ENCODE measurements at places on chromosomes 13 and 19.

DNA sequence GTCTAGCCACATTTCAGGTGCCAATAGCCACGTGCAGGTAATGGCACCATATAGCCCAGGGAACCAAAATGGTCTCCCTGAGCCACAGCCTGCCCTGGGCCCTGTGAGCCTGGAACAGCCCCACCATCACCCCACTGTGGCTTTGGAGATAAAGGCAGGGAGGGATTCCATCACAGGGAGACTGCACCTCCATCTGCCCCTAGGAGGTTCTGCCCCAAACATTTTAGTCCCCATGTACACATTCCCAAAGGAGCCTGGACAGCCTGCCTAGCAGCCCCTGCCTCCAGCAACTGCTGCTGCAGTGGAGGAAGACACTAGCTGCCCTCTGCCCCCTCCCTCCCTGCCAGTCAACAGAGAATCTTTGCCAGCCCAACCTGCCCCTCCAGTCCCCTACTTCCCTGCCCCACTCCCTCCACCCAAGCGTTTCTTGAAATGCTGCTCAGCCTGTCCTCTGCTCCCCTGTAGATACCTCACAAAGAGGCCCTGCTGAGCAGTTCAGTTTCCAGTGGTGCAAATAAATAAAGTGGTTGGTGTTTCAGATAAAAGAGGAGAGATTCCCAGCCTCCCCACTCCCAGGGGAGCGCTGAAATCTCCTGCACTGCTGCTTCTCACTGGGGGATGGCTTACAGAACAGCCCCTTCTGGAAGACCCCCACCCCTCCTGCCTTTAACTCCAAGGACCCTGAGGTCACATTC is 921.8 kb downstream of the UQCRFS1 start:
- H3K27me3 ChIP-seq: no peaks in the 10 kb centered on the region
- H3K4me3 ChIP-seq: no peak overlapping the region
- H3K36me3 ChIP-seq: no peaks in the 10 kb centered on the region
- DNase-seq: peak; percentile 41
- H3K4me1 ChIP-seq: peaks cover 6% of the 10 kb centered on the region

- no peak overlapping the region for H3K27ac ChIP-seq
- no peak for DNase-seq
- H3K4me3 ChIP-seq: no peak overlapping the region
- H3K4me1 ChIP-seq: no peaks in the 10 kb centered on the region
- no peaks in the 10 kb centered on the region for H3K27me3 ChIP-seq
Measured at GRCh38 chr13:84962849-84963248, 836.4 kb downstream of the SLITRK6 start.

- no peak overlapping the region for H3K27ac ChIP-seq
- DNase-seq: no peak
- H3K4me1 ChIP-seq: no peaks in the 10 kb centered on the region
- H3K4me3 ChIP-seq: no peak overlapping the region
- H3K36me3 ChIP-seq: no peaks in the 10 kb centered on the region
- no peaks in the 10 kb centered on the region for H3K27me3 ChIP-seq
Measured at GRCh38 chr13:109874484-109875454, 88.4 kb upstream of the IRS2 start.

GRCh38 chr13:20291675-20292074 is 59.6 kb upstream of the GJB6 start:
- H3K27me3 ChIP-seq: no peaks in the 10 kb centered on the region
- no peaks in the 10 kb centered on the region for H3K4me1 ChIP-seq
- H3K36me3 ChIP-seq: no peaks in the 10 kb centered on the region

DNA sequence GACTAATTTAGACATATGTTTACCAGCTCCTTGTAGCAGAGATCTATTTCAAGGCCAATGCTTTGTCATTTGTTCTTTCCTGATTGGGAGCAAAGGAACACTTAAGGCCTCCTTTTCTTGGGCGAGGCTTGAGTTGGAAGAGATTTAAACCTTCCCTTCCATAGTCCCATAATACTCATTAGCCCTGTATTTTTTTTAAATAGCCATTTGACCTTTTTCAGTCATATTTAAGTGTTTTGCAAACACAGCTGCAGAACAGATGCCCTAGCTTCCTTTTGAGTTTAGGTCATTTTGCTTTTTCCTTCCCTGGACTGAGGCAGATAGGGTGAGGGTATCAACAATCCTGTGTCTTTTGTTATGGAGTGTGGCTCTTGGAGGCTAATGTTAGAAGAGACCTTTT is 198.3 kb downstream of the NBEA start:
- no peaks in the 10 kb centered on the region for H3K36me3 ChIP-seq
- no peaks in the 10 kb centered on the region for H3K27me3 ChIP-seq
- DNase-seq: no peak
- no peak overlapping the region for H3K4me3 ChIP-seq

- no peak for DNase-seq
- H3K4me3 ChIP-seq: no peak overlapping the region
- H3K27ac ChIP-seq: no peak overlapping the region
Measured at GRCh38 chr19:441213-441836, 19.5 kb downstream of the SHC2 start.

- DNase-seq: no peak
- no peak overlapping the region for H3K4me3 ChIP-seq
- no peaks in the 10 kb centered on the region for H3K4me1 ChIP-seq
- no peak overlapping the region for H3K27ac ChIP-seq
Measured at GRCh38 chr19:24048261-24048660, 38.7 kb upstream of the ZNF254 start.

DNA sequence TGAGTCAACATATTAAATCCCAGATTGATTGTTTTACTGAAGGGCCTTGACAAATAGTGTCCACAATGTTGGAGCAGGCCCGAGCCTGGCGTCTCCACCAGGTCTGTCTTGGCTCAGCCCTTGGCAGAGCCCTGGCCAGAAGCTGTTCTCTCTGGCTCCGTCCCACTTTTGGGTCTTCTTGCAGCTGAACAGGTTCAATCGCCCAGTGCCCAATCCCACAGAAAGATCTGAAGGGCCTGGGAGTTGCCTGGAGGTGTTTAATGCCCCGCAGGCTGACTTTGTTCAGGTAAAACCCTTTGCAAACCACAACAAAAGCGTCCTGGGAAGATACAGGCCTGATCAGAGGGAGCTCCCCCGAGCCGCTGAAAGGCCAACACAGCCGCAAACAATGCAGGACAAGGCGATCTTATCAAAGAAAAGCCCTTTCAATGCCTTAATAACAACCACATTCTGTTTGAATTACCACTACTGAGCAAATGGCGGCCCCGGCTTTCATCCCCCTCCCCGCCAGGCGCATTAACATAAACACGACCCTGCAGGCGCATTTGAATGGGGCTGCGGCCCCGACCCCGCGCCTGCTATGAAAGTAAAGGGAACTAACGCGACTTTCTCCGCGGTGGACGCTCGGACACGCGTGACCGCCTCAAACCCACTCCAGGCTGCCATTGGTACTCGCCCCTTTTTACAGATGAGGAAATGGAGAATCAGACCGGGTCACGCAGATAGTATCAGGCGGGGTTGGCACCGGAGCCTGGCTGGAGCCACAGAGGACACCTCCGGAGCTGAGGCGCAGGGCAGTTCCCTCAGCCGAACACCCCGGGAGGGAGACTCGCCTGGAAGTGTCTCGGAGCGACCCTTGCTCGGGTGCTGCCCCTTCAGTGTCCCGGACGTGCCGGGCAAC is 3.1 kb downstream of the CDX2 start:
- no peaks in the 10 kb centered on the region for H3K36me3 ChIP-seq
- no peak overlapping the region for H3K27ac ChIP-seq

DNA sequence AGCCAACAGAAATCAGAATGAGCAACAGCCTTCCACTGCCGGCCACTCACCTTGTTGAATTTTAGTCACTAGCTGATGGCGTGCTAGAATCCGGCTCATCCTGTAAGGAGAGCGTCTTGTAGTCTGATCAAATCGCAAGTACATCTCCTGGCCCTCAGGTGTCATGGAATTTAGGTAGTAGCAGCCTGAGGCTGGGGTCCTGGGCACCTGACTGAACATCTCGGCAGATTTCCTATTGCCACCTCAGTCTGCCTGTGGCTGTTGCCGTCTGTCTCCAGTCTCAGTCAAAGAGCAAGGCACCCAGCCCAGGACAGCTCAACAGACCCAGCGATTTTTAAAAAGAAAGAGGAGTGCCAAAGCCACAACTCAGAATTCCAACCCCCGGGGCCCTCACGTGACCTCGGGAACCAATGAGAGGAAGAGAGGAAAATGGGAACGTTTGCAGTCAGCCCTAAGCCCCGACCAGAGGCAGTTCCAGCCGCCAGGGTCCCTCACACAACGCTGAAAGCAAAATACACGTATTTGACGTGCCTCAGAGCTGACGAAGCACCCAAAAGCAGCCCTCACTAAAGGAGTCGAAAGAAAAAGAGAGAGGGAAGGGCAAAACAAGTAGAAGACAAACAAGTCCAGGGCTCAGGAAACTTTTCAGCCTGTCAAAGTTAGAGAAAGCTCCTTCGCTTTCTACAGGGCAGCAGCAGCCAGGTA is at the start of gene STARD13:
Gene STARD13 (minus strand): TSS at position 336 of the 705 bp plus-strand sequence. CDS start 117 bp downstream, at position 219.
- H3K27ac ChIP-seq: peak within 1 kb of the TSS; percentile 72
- no peaks in the 10 kb centered on the region for H3K27me3 ChIP-seq
- peaks cover 24% of the 10 kb centered on the region for H3K4me1 ChIP-seq
- H3K36me3 ChIP-seq: no peaks in the 10 kb centered on the region

DNA sequence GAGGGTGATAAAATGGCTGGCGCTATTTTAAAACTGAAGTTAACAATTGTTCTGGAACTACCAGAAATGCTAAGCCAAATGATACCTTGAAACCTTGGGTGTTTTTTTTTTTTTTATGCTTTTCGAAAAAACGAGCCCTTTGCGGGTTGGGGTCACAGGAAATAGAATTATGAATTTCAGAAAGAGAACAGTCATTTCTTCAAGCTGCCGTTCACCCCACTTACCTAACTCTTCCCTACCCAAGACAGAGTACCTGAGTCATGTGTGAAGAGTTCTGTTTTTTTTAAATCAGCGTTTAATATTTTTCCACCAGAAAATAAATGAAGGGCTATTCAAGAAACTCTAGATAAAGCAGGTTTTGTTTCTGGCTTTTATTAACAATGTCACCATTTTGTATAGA is 35.3 kb downstream of the KLF2 start:
- peaks cover 2% of the 10 kb centered on the region for H3K4me1 ChIP-seq
- H3K27ac ChIP-seq: no peak overlapping the region
- H3K36me3 ChIP-seq: peaks cover 6% of the 10 kb centered on the region
- no peak for DNase-seq

DNA sequence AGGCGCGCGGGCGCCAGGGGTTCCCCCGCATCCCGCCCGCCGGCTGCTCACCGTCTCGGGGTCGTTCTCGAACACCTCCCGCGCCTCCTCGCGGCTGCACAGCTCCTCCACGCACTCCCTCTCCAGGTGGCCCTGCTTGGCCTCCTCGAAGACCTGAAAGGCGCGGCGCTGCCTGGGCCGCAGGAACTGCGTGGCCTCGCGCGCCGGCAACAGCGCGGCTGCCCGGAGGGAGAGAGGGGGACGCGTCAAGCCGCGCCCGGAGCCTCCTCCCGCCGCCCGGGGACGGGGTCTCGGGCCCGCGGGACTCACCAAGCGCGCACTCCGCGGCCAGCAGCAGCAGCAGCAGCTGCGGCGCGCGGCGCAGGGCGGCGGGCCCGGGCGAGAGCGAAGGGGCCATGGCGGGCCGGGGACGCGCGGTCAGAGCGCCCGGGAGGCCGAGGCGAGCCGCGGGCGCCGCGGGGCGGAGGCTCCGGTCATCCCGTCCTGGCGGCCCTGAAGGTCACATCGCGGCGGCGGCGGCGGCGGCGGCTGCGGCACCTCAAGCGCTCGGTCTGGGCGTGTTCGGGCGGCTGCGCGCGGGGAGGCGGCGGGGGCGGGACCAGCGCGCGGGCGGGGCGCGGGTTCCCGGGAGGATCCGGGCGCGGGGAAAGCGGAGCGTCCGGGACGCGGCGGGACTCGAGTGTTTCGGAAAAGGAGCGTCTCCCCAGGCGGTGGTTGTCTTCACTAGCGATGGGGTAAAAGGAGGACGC is at the start of gene GAS6:
Gene GAS6 (minus strand): TSS at position 553 of the 749 bp plus-strand sequence. CDS start 156 bp downstream, at position 397.
- no peaks in the 10 kb centered on the region for H3K36me3 ChIP-seq
- peaks cover 8% of the 10 kb centered on the region for H3K4me1 ChIP-seq
- DNase-seq: no peak
- peaks cover 46% of the 10 kb centered on the region for H3K27me3 ChIP-seq
- H3K4me3 ChIP-seq: peak within 1 kb of the TSS; percentile 48
- H3K27ac ChIP-seq: no peak within 1 kb of the TSS

DNA sequence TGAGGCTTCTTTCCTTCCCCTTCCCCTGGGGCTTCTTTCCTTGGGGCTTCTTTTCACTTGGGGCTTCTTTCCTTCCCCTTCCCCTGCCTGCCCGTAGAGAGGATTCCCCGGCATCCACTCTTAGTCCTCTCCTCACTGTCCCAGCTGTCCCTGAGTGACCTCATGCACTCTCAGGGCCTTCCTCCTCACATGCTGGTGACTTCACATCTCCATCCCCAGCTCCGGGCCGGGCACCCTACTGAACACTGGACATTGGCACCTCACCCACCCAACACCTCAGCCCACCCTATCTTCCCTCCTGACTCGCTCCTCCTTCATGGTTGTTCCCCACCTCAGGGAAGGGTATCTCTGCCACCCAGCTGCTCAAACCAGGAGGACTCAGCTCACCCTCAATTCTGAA is 130.6 kb downstream of the STARD13 start:
- no peaks in the 10 kb centered on the region for H3K27me3 ChIP-seq
- peaks cover 34% of the 10 kb centered on the region for H3K36me3 ChIP-seq
- no peak overlapping the region for H3K4me3 ChIP-seq
- no peak for DNase-seq
- no peak overlapping the region for H3K27ac ChIP-seq

DNA sequence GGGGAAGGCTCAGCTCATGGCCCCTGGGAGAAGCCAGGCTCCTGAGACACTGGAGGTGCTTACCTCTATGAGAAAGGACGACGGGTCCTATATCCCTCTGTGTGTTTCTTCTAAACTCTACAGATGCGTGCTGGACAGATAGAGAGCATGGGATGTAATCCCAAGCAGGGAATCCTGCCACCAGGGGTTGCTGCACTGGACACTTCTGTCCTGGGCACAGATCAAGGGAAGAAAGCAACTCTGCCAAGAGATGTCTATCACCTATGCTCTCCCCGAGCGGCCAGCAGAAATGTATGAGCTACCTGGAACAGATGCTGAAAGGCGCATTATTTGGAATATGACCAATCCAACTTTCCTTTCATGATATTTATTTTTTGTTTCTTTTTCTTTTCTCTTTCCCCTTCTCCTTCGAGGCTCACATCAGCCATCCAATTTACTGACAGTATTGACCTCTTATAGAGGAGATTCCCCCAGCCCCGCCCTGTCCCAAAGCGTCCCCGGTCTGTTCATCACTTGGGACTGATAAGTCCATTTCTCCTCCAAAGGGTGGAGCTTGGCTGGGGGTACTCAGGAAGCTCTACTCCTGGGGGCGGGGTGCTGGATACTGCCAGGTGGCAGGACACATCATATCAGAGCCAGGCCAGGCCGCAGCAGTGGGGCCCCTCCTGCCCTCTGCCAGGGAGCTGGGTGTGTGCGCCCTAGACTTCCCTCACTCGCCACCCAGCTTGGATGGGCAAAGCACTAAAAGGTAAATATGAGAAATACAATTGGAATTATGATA is 34.2 kb downstream of the TSHZ3 start:
- H3K4me1 ChIP-seq: peaks cover 34% of the 10 kb centered on the region
- no peak for DNase-seq
- no peak overlapping the region for H3K27ac ChIP-seq

All from A673 (cell line).